ENCODE measurements at places on chromosomes 5 and 9. TPM values are rescaled to one million over a fixed set of nuclear protein-coding genes. Genes with fewer than 3 reads are reported as not detected.

Gene PCDHA9
- not detected for total RNA-seq

Gene LRSAM1
- total RNA-seq = 52.0 TPM

DNA sequence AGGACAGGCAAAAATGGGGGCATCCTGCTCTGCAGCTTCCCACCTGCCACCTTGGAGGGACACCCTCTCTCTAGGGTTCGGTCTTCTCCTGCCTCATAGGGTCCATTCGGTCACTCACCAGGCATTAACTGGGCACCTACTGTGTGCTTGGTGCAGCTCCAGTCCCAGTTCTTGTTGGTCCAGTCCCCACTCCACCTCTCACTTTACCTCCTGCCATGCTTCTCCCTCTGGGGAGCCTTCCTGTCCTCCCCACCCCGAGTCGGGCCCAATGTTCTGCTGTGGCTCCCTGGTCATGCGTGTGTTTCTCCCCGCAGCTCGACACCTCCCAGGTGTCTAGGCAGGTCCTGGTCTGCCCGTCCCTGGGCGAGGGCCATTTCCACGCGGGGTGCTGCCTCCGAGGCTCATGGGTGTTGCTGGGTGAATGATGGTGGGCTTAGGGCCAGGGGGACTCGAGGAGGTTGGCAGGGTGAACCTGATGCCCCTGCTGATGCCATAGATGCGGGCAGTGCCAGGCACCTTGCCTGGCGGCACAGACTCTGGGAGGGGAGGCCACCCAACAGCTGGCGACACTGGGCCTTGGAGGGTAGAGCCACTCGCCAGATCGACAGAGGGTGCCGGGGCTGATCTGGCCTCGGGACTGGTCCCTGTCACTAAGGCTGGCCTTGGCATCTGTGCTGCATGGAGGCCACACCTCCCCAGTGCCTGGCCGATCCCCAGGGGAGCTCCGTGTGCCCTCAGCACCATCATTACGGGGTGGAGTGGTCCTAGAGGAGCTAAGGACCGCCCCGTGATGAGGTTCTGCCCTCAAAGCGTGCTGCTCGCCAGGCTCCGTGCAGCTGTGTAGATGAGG, 66.0 kb upstream of the RNU6ATAC start:
- peak; percentile 28 for DNase-seq

Gene ADRB2
- 5.4 TPM for total RNA-seq

DNA sequence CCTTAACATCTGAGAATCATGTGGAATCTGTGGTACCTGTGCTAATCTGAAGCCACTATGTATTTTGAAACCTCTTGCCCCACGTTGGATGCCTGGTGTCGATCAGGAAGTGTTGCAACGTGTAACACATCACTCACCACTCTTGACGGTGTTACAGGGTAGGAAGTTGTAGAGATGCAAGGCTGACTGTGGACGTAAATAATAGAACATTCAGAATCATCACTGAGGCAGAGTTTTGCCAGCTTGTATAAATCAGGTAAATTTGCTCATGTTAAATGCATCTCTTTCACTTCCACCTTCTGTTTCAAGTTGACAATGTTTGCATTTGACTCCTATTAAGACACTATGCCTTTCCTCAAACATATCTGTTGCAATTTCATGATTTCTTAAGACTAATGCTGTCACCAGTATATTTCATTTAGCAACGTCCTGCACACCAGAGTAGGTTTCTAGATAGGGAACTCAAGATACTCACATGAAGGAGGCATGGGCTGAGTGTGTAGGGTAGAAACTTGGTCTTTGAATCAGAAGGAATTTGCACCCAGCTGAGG, 38.1 kb downstream of the BASP1 start:
- no peak for DNase-seq

Gene CMYA5
- total RNA-seq = 960 TPM
